ENCODE measurements at places on chromosomes 3 and 15. TPM values are rescaled to one million over a fixed set of nuclear protein-coding genes. Genes with fewer than 3 reads are reported as not detected.

The MEIS2 gene
- total RNA-seq, result 25.4 TPM

The CHCHD6 gene
- 23.0 TPM for total RNA-seq

The C3orf85 gene
- not detected for total RNA-seq

The KIF7 gene
- 7.6 TPM for total RNA-seq

The KLHL40 gene
- total RNA-seq, result not detected

The RETNLB gene
- total RNA-seq, result not detected

The CFAP20DC gene
- total RNA-seq, result 2.5 TPM

The APOD gene
- total RNA-seq, result 1.0 TPM

The ZNF385D gene
- 1.3 TPM for total RNA-seq

The PLCH1 gene
- 0.30 TPM for total RNA-seq

The CACNA1D gene
- under 0.01 TPM for total RNA-seq

The SLC22A14 gene
- not detected for total RNA-seq

The FBLN2 gene
- total RNA-seq, result 15.9 TPM

The EHD4 gene
- 27.4 TPM for total RNA-seq

The MCTP2 gene
- 1.8 TPM for total RNA-seq

The SHC4 gene
- 0.67 TPM for total RNA-seq

The LRTM1 gene
- total RNA-seq, result not detected

The CHRFAM7A gene
- total RNA-seq, result not detected

The GP5 gene
- not detected for total RNA-seq

The NR1I2 gene
- under 0.01 TPM for total RNA-seq

The TRAK1 gene
- 17.8 TPM for total RNA-seq
